ENCODE measurements at places on chromosomes 7 and 10. TPM values are rescaled to one million over a fixed set of nuclear protein-coding genes. Genes with fewer than 3 reads are reported as not detected.

DNA sequence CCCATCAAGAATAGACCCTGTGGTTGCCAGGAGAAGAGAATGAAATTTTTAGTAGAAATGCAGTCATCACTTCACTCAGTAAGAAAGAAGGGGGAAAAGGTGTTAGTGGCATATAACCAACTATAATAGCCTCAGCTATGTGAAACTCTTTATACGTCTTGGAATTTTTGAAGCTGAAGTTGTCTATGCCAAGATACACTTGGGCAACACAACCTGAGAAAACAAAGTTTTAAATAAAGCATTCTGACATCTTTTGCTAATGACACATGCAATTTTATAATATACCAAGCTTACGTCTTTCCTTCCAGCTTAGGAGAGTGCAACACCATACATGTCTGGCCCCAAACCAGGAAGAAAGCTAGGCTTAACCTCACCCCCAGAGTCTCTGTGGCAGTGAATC lies 40.8 kb upstream of the ZNF438 start:
- H3K4me3 ChIP-seq, result no peak overlapping the region
- no peak overlapping the region for H3K27ac ChIP-seq
- peaks cover 6% of the 10 kb centered on the region for H3K4me1 ChIP-seq
- H3K27me3 ChIP-seq, result no peaks in the 10 kb centered on the region
- DNase-seq, result no peak
- no peaks in the 10 kb centered on the region for H3K36me3 ChIP-seq

DNA sequence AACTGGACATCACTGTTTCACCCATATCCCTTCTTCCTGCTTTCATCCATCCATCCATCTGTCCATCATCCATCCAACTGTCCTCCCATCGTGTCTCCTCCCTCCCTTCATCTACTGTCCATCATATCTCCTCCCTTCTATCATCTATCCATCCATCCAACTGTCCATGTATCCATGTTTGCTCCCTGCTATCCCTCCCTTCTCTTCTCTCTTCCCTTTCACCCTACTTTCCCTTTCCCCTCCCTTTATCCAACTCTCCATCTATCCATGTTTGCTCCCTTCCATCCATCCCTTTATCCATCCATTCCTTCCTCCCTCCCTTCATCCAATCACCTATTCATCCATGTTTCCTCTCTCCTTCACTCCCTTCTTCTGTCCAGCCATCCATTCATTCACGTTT lies 92.6 kb upstream of the CTBP2 start:
- no peak for DNase-seq
- H3K27me3 ChIP-seq, result no peaks in the 10 kb centered on the region
- H3K4me1 ChIP-seq, result no peaks in the 10 kb centered on the region

- no peaks in the 10 kb centered on the region for H3K4me1 ChIP-seq
- H3K27ac ChIP-seq, result no peak overlapping the region
- no peak overlapping the region for H3K4me3 ChIP-seq
- H3K36me3 ChIP-seq, result no peaks in the 10 kb centered on the region
Measured at GRCh38 chr7:114889646-114890285, 32.1 kb upstream of the MDFIC start.

GRCh38 chr10:8052341-8052955 lies 2.0 kb upstream of the GATA3 start:
- peaks cover 60% of the 10 kb centered on the region for H3K27me3 ChIP-seq
- H3K27ac ChIP-seq, result no peak overlapping the region
- DNase-seq, result peak; percentile 51
- peaks cover 7% of the 10 kb centered on the region for H3K4me1 ChIP-seq
- no peak overlapping the region for H3K4me3 ChIP-seq
- H3K36me3 ChIP-seq, result no peaks in the 10 kb centered on the region

Gene CNNM1
- 0.23 TPM for total RNA-seq

GRCh38 chr7:74527842-74528241 lies 74.1 kb downstream of the GTF2IRD1 start:
- no peak for DNase-seq
- no peak overlapping the region for H3K27ac ChIP-seq
- H3K4me3 ChIP-seq, result no peak overlapping the region
- no peaks in the 10 kb centered on the region for H3K4me1 ChIP-seq

Gene COBL
- total RNA-seq, result 21.7 TPM

Gene ACSL5
- 62.6 TPM for total RNA-seq

Gene MGMT
- 39.6 TPM for total RNA-seq
